ENCODE measurements at places on chromosomes 13 and 19.

DNA sequence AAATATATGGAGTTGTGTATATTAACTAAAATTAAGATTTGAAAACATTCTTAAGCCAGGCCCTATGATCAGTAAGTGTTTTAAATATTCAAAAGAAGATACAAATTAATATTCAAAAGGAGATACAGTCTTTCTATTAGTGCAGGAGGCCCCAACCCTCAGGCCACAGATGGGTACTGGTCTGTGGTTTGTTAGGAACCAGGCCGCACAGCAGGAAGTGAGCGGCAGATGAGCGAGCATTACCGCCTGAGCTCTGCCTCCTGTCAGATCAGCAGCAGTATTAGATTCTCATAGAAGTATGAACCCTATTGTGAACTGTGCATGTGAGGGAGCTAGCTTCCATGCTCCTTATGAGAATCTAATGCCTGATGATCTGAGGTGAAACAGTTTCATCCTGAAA lies 232.9 kb downstream of the FOXO1 start:
- H3K4me1 ChIP-seq: peaks cover 21% of the 10 kb centered on the region
- H3K36me3 ChIP-seq: no peaks in the 10 kb centered on the region

DNA sequence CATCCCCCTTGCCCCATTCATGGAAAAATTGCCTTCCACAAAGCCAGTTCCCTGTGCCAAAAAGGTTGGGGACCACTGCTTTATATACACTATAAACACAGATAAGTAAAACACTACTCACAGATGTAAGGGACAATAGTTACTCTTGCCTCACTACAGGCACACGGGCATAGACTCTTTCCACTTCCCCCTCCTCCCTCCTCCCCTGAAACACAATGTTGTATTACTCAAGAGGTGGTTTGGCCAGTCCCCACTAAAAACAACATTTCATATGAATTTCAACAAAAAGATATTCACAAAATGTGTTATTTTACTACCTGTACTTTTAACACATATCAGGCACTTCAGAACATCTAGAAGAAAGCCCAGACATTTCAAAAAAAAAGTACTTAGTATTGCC lies 45.1 kb downstream of the EPSTI1 start:
- H3K36me3 ChIP-seq: peaks cover 17% of the 10 kb centered on the region
- H3K4me1 ChIP-seq: no peaks in the 10 kb centered on the region
- H3K27ac ChIP-seq: no peak overlapping the region
- H3K4me3 ChIP-seq: no peak overlapping the region
- peaks cover 2% of the 10 kb centered on the region for H3K27me3 ChIP-seq

- H3K27ac ChIP-seq: no peak overlapping the region
- H3K4me1 ChIP-seq: peaks cover 3% of the 10 kb centered on the region
- no peaks in the 10 kb centered on the region for H3K27me3 ChIP-seq
- no peak for DNase-seq
- no peaks in the 10 kb centered on the region for H3K36me3 ChIP-seq
Observed at GRCh38 chr13:40562975-40563349, 103.5 kb downstream of the FOXO1 start.

DNA sequence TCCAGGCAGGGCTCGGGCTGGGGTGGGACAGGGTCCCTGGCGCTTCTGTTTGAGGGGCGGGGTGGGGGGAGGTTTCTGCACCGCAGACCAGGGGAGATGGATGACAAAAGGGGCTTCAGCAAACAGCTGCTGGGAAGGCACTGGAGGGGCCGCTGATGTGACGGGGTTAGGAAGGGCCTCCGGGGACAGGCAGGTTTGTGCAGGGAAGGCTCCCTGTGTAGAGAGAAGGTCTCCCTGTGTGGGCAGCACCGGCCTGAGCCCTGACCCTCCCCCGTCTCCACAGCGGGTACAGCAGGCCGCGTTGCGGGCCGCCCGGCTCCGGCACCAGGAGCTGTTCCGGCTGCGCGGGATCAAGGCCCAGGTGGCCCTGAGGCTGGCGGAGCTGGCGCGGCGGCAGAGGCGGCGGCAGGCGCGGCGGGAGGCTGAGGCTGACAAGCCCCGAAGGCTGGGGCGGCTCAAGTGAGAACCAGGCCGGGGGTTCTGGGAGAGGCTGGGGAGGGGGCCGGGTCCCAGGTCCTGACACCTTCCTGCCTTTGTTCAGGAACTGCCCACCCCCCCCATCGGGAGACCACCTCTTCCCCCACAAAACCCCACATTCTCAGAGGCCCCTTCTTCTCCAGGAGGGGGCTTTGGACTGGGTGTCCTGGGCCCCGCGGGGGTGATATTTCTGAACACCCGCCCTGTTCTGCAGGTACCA lies 9.9 kb downstream of the NOP53 start:
- H3K4me1 ChIP-seq: peaks cover 9% of the 10 kb centered on the region
- no peak for DNase-seq
- H3K27ac ChIP-seq: no peak overlapping the region
- H3K4me3 ChIP-seq: no peak overlapping the region
- H3K36me3 ChIP-seq: peaks cover 10% of the 10 kb centered on the region

DNA sequence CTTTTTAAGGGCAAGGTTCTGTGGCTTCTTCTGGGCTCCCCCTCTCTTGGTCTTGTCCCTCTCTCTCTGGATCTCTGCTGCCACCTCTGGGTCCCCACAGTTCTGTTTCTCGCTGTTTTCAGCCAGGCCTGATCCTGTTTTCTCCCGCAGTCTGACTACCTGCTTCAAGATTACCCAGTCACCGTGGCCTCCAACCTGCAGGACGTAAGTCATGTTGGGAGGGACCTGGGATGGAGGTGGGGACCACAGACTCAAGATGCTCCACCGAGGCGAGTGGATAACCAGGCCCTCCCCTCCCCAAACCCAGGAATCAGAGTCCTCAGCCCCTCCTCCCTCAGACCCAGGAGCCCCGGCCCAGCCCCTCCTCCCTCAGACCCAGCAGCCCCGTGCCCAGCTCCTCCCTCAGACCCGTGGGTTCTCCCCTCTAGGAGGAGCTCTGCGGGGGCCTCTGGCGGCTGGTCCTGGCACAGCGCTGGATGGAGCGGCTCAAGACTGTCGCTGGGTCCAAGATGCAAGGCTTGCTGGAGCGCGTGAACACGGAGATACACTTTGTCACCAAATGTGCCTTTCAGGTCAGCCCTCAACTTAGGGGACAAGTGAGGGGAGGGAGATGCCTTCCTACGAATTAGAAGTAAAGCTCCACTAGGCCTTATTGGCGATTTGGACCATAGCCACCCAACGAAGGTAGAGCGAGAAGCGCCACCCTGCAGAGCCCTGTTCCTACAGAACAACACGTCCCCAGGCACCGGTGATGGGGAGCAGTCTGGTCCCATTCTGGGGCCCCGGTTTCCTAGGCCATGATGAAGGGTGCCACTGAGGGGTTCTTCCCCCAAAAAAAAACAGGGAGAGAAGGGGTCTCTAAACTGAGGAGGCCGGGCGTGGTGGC lies 2.2 kb downstream of the FLT3LG start:
- H3K4me1 ChIP-seq: peaks cover 4% of the 10 kb centered on the region
- peak overlapping the region; percentile 73 for H3K27ac ChIP-seq
- H3K36me3 ChIP-seq: no peaks in the 10 kb centered on the region
- peaks cover 6% of the 10 kb centered on the region for H3K27me3 ChIP-seq

DNA sequence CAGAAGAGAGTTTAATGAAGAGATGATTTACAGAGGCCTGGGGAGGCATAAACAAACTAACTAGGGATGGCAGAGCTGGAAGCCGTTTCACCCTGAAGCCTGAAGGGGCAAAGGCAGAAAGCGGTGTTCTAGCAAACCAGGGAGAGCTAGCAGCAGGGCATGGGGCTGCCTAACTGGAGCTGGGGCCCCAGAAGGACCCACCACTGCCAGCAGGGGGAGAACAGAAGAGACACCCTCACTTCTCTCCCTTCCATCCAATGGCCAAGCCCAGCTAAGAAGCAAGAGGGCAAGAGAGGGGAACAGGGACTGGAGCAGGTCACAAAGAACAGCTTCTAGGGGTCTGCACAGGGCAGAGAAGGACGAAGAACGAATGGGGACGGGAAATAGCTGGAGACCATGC lies 195.5 kb downstream of the KATNAL1 start:
- H3K4me1 ChIP-seq: peaks cover 55% of the 10 kb centered on the region
- no peak overlapping the region for H3K27ac ChIP-seq
- peaks cover 9% of the 10 kb centered on the region for H3K27me3 ChIP-seq
- H3K4me3 ChIP-seq: peak overlapping the region; percentile 11

- H3K4me1 ChIP-seq: peaks cover 12% of the 10 kb centered on the region
- H3K4me3 ChIP-seq: no peak overlapping the region
- DNase-seq: no peak
- H3K27me3 ChIP-seq: no peaks in the 10 kb centered on the region
- peaks cover 7% of the 10 kb centered on the region for H3K36me3 ChIP-seq
Observed at GRCh38 chr13:52713894-52714293, 25.7 kb downstream of the CNMD start.

GRCh38 chr19:42553292-42554045 lies 25.2 kb upstream of the CEACAM1 start:
- H3K4me3 ChIP-seq: no peak overlapping the region
- no peak overlapping the region for H3K27ac ChIP-seq
- peaks cover 3% of the 10 kb centered on the region for H3K27me3 ChIP-seq
- no peak for DNase-seq
- peaks cover 28% of the 10 kb centered on the region for H3K36me3 ChIP-seq

DNA sequence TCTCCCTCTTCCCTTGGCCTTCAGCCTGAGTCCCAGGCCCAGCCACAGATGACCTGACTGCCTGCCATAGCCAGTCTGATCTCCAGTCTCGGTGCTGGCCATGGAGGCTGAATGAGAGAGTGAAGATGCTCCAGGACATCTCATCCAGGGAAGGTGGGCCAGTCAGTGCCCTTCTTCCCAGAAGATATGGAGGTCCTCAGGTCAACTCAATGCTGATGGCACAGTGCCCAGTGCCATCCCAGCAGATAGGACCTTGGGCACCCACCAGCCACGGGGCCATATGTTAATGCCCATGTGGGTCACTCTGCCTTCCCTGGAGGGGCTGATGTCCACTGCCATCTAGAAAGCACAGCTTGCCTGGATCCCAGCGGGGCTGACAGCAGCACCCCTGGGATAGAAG lies 7.2 kb downstream of the VSTM2B start:
- H3K27me3 ChIP-seq: peaks cover 14% of the 10 kb centered on the region
- no peak for DNase-seq
- H3K4me1 ChIP-seq: peaks cover 3% of the 10 kb centered on the region
- no peak overlapping the region for H3K4me3 ChIP-seq
- peaks cover 6% of the 10 kb centered on the region for H3K36me3 ChIP-seq

GRCh38 chr13:42876887-42877545 lies 95.6 kb downstream of the FAM216B start:
- no peak overlapping the region for H3K4me3 ChIP-seq
- DNase-seq: no peak
- no peak overlapping the region for H3K27ac ChIP-seq
- peaks cover 6% of the 10 kb centered on the region for H3K36me3 ChIP-seq

GRCh38 chr19:58117841-58118575 lies 20.0 kb upstream of the ZSCAN18 start:
- H3K27me3 ChIP-seq: peaks cover 6% of the 10 kb centered on the region
- DNase-seq: no peak
- no peak overlapping the region for H3K27ac ChIP-seq
- H3K4me3 ChIP-seq: no peak overlapping the region
- H3K36me3 ChIP-seq: peaks cover 50% of the 10 kb centered on the region

- H3K36me3 ChIP-seq: peaks cover 9% of the 10 kb centered on the region
- H3K27me3 ChIP-seq: peaks cover 17% of the 10 kb centered on the region
- peaks cover 16% of the 10 kb centered on the region for H3K4me1 ChIP-seq
- H3K4me3 ChIP-seq: no peak overlapping the region
- H3K27ac ChIP-seq: no peak overlapping the region
- DNase-seq: no peak
Observed at GRCh38 chr19:17109962-17110598, 34.5 kb downstream of the MYO9B start.

GRCh38 chr13:19685034-19685433 lies 51.6 kb downstream of the MPHOSPH8 start:
- no peak overlapping the region for H3K27ac ChIP-seq
- H3K4me1 ChIP-seq: peaks cover 19% of the 10 kb centered on the region
- H3K36me3 ChIP-seq: no peaks in the 10 kb centered on the region
- no peak for DNase-seq
- no peaks in the 10 kb centered on the region for H3K27me3 ChIP-seq

- H3K4me1 ChIP-seq: peaks cover 15% of the 10 kb centered on the region
- DNase-seq: peak; percentile 91
- peaks cover 21% of the 10 kb centered on the region for H3K27me3 ChIP-seq
- peak overlapping the region; percentile 77 for H3K27ac ChIP-seq
- no peaks in the 10 kb centered on the region for H3K36me3 ChIP-seq
Observed at GRCh38 chr19:42401365-42402303, 11.5 kb upstream of the CNFN start.

DNA sequence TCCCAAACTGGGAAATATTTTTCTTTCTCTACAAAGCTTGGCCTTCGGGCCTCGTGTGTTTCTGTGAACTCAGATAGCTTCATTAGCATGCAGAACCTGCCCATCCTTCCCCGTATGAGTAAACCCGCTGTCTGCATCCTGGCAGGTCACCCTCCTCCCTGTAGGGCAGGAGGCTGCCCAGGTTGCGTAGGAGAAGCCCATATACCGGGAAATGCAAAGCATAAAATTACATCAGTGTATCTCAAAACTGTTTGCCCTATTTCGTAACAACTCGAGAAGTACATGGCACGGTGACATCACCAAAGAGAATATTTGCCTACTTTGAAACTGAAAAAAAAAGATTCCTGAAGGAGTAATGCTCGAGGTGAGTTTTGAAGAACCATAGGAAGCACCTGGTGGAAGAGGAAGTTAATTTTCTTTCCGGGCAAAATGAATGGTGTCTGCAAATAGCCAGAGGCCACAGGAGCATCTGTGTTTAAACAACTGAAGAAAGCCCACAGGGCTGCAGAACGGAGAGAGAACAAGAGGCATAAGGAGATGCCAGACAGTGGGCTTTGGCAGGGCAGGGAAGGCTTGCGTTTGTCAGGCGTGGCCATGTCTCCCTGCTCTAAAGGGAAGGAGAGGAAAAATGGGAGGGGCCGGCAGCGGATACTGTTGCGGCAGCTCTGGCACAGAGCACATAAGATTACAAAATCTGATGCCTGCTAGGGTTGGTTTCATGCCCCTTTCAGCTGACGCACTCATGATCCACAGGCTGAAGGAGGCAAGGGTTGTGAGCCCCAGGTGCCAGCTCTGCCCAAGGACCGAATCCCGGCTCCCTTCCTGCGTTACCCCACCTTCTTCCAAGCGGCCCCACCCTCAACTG lies 81.4 kb downstream of the IRS2 start:
- H3K36me3 ChIP-seq: peaks cover 16% of the 10 kb centered on the region
- H3K27ac ChIP-seq: no peak overlapping the region

- H3K4me3 ChIP-seq: no peak overlapping the region
- no peaks in the 10 kb centered on the region for H3K36me3 ChIP-seq
- H3K4me1 ChIP-seq: no peaks in the 10 kb centered on the region
- H3K27ac ChIP-seq: no peak overlapping the region
Observed at GRCh38 chr13:27712421-27712820, 79.9 kb upstream of the GSX1 start.

- H3K27ac ChIP-seq: no peak overlapping the region
- H3K27me3 ChIP-seq: peaks cover 12% of the 10 kb centered on the region
- H3K36me3 ChIP-seq: no peaks in the 10 kb centered on the region
- DNase-seq: no peak
- H3K4me3 ChIP-seq: no peak overlapping the region
- H3K4me1 ChIP-seq: no peaks in the 10 kb centered on the region
Observed at GRCh38 chr19:38868551-38868950, 9.5 kb downstream of the RINL start.

GRCh38 chr13:27270594-27271520 lies at the start of gene RASL11A:
TSS of gene RASL11A (plus strand) at chr13:27270830. CDS start at chr13:27270945, 115 bp downstream.
- peaks cover 6% of the 10 kb centered on the region for H3K27me3 ChIP-seq
- peak within 1 kb of the TSS; percentile 94 for H3K4me3 ChIP-seq
- peak; percentile 89 for DNase-seq
- H3K4me1 ChIP-seq: peaks cover 6% of the 10 kb centered on the region
- no peaks in the 10 kb centered on the region for H3K36me3 ChIP-seq

All from glutamatergic neuron (in vitro differentiated cells).